Gastroesophageal sphincter (tissue), 4 donors: ENCODE measurements at places on chromosomes 11 and 22.

DNA sequence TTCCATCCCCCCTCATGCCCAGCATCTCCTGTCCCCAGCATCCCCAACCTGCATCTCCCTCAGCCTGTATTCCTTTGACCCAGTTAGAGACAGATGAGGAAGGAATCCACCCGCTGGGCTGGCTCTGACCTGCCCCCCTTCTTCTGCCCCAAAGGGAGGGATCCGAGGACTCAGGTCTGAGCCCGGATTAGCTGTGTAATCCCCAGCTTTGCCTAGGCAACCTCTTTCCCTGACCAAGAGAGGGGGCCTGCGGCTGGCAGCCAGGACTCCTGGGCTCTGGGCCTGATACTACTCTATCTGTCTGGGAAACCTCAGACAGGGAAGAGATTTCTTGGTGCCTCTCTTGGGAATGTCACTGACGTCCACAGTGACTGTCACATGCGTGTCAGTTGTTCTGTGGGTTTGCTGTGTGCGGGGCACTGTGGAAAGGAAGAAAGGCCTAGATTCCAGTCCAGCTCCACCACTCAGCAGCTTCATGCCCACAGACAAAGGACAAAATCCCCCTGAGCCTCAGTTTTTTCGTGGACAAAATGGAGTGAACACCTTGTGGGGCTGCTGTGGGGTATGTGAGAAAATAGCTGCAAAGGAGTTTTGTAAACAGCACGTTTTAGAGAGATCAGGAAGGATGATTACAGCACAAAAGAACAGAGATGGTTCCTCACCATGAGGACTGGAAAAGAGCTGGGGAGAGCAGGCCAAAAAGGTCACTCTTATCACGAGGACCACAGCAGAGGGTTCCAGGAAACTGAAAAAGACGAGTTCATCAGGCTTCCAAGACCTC, 1.3 kb upstream of the NDUFV1 start:
- no peak for ATAC-seq

GRCh38 chr11:66136752-66137123, 66.7 kb downstream of the PACS1 start:
- no peak for ATAC-seq

GRCh38 chr11:104142698-104143097, 21.2 kb downstream of the PDGFD start:
- ATAC-seq, result no peak

GRCh38 chr11:126588630-126589491, 233.4 kb downstream of the ST3GAL4 start:
- ATAC-seq, result no peak

- no peak for ATAC-seq
Observed at GRCh38 chr11:75868990-75869389, 54.0 kb downstream of the UVRAG start.

DNA sequence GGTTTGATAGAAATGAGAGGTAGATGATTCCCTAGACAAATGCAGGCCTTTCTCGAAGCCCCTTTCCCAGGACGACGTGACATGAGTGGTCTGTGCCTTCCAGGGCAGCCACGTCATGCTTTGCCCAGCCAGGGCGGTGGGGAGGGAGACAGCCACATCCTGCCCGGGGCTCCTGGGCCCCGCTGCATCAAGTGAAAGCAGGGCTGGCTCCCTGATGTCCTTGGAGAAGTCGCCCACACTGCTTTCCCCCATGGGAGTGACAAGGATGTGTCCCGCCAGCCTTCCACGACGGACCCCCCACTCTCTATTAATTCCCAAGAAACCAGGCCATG, 13.2 kb downstream of the PPARA start:
- ATAC-seq, result no peak

- no peak for ATAC-seq
Observed at GRCh38 chr11:120810251-120810650, 213.7 kb upstream of the TBCEL start.

- no peak for ATAC-seq
Observed at GRCh38 chr11:71211631-71212030, 40.7 kb downstream of the SHANK2 start.

GRCh38 chr11:64608046-64608445, 17.0 kb downstream of the SLC22A12 start:
- ATAC-seq, result peak; percentile 52

- no peak for ATAC-seq
Observed at GRCh38 chr11:116185551-116185950, 587.2 kb downstream of the BUD13 start.

DNA sequence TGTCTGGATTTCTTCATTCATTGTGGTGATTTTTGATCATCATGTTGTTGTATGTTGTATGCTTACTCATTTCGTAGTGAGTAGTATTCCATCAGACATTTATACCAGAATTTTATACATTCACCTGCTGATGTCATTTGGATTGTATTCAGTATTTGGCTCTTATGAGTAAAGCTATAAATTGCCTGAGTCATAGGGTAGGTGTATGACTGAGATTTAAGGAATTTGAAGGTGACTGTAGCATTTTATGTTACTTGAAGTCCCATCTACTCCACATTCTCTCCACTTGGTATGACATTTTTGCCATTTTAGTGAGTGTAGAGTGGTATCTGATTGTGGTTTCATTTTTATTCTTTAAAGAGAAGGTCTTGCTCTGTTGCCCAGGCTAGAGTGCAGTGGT, 548.2 kb downstream of the TBC1D22A start:
- no peak for ATAC-seq

DNA sequence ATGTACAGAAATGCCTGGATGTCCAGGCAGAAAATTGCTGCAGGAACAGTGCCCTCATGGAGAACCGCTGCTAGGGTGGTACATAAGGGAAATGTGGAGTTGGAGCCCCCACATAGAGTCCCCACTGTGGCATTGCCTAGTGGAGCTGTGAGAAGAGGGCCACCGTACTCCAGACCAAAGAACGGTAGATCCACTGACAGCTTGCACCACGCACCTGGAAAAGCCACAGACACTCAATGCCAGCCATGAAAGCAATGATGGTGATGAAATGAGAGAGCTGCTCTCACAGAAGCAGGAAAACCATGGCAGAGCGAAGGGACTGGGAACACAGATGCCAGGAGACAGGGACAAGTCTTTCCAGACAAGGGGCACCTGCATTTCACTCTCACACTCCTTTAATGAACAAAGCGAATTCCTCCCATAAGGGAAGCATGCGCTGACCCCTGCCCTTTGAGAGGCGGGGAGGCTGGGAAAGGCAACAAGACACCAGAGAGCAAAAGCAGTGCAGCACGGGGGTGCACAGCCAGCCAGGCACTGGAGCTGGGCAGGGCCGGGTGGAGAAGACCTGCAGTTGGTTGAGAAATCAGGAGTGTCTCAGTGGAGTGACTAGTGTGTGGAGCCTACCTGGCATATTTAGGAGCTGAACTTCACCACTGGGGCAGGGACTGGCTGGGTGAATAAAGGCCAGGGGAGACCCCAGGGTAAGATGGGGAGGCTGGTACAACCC, 1025.2 kb downstream of the TBC1D22A start:
- no peak for ATAC-seq

DNA sequence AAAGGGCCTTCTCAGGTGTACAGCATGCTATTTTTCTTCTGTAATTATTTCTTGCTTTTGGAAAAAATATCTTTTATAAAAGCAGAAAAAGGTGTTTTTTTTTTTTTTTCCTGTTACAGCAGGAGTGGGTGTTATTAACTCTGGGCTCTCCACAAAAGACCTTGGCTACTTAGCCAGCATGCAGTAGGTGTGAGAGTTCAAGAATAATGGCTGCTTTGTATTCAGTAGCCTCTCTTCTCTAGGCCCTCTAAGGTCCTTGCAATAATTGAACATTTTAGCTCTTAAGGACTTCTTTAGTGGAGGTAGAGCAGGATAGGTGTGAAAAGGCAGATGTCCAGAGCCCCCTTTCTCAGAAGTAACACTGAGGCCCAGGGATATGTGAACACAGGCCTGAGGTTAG, 3.4 kb downstream of the ELF5 start:
- ATAC-seq, result no peak

GRCh38 chr11:74311352-74311926, at the start of gene P4HA3:
Gene P4HA3 (minus strand): TSS chr11:74311640. CDS start chr11:74311611, 29 bp downstream.
- ATAC-seq, result peak; percentile 89

- ATAC-seq, result no peak
Observed at GRCh38 chr22:26785932-26786331, 128.5 kb downstream of the MIAT start.

GRCh38 chr11:36354221-36355003, 58.3 kb downstream of the PRR5L start:
- ATAC-seq, result no peak

DNA sequence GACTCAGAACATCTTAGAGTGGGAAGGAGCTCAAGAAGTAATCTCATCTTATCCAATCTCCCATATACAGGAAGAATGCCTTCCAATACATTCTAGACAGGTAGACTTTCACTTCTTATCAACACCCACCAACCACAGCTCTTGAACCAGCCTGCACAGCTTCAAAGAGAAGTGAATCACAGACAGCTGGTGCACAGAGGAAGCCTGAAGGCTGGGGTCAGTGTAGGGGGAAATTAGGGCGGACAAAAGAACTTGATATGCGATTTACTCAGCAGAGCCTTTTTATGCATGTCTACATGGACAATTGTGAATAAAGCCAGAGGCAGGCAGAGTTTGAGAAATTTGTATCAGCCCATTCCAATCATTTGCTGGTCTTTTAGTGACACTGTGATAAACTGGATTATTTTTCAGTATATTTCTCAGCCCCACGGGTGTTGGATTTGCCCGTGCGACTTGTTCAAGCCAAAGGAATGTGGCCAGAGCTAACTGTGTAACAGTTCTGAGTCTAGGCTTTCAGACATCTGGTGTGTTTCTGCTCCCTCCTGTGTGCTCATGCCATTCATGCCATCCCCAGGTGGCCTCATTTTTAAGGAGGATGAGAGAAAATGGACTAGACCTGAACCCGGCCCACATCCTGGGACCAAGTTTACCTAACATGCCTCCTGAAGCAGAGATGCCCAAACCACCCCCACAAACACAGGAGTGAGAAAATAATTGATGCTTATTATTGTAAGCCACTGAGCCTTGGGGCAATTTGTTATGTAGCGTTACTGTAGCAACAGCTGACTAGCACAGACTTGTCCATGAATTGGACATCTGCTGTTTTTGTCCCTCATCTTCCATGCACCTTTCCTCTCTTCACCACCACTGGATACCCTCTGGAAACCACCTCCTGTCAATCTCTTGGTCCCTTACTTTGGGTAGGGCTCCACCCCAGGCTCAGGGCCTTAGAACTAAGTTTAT, 137.5 kb upstream of the HSD17B12 start:
- ATAC-seq, result no peak

DNA sequence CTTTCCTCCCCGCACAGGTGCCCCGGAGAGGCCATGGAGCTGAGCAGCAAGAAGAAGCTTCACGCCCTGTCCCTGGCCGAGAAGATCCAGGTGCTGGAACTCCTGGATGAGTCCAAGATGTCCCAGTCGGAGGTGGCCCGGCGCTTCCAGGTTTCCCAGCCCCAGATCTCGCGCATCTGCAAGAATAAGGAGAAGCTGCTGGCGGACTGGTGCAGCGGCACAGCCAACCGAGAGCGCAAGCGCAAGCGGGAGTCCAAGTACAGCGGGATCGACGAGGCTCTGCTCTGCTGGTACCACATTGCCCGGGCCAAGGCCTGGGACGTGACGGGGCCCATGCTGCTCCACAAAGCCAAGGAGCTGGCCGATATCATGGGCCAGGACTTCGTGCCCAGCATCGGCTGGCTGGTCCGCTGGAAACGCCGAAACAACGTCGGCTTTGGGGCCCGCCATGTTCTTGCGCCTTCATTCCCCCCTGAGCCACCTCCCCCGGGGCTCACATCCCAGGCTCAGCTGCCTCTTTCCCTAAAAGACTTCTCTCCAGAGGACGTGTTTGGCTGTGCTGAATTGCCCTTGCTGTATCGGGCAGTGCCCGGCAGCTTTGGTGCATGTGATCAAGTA, 1.3 kb downstream of the TIGD3 start:
- ATAC-seq, result no peak

DNA sequence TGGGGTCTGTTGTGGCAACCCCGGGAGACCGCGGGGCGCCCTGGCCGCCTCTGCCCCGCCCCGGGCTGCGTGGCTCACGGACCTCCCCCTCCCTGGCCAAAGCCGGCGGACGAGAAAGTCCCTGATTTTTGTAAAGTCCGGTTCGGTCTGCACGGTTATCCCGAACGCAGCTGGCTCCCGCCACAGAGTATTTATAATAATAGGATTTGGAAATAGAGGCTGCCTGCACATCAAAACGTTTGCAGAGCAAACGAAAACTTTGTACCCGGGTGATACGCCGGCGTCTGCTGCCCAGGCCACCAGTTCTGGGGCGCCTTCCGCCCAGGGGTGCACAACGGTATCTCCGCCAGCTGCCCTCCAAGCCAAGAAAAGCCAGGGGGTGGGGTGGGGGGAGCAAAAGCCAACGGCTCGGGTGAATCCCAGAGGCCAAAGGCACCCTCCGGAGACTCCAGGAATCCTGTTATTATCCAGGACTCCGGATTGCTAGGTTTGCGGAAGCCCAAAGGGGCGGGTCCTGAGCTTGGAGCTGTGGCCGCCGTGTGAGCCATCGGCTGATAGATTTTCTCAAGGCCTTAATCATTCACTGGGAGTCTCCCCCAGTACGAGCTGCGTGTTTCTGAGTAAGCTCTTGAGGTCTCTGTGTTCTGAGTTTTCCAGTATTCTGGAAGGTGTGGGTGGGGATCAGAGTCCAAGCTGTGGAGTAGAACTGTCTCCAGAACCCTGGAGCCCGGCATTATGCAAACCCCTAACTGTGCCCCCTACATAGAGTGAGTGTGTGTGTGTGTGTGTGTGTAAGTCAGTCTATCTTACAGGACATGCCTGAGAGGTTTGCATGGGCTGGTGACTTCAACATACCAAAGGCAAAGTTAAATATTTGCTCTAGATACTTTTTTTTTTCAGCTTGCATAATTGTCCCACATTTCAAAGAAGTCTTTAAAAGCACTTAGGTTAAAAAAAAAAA, 673 bp upstream of the SHANK2 start:
- ATAC-seq, result no peak
